Heart right ventricle (tissue), 16 donors: ENCODE measurements at places on chromosomes 2 and 18. TPM values are rescaled to one million over a fixed set of nuclear protein-coding genes. Genes with fewer than 3 reads are reported as not detected.

The KCNIP3 gene
- 3.9 TPM for total RNA-seq

GRCh38 chr2:45241061-45241561, 231.9 kb upstream of the SIX2 start:
- H3K4me3 ChIP-seq, result no peak overlapping the region
- peak overlapping the region; percentile 68 for H3K27ac ChIP-seq
- DNase-seq, result no peak
- H3K36me3 ChIP-seq, result no peaks in the 10 kb centered on the region

The SCLY gene
- 12.9 TPM for total RNA-seq

GRCh38 chr2:28389399-28390240, 3.0 kb upstream of the FOSL2 start:
- no peaks in the 10 kb centered on the region for H3K27me3 ChIP-seq
- no peaks in the 10 kb centered on the region for H3K36me3 ChIP-seq
- peaks cover 24% of the 10 kb centered on the region for H3K4me1 ChIP-seq
- H3K27ac ChIP-seq, result peak overlapping the region; percentile 100
- H3K4me3 ChIP-seq, result peak overlapping the region; percentile 98

The ABCB6 gene
- total RNA-seq, result 13.4 TPM

GRCh38 chr2:224260372-224261020, 141.4 kb downstream of the FAM124B start:
- H3K4me1 ChIP-seq, result peaks cover 7% of the 10 kb centered on the region
- H3K27ac ChIP-seq, result no peak overlapping the region
- no peaks in the 10 kb centered on the region for H3K27me3 ChIP-seq
- no peaks in the 10 kb centered on the region for H3K36me3 ChIP-seq
- H3K4me3 ChIP-seq, result no peak overlapping the region
- DNase-seq, result no peak

- DNase-seq, result no peak
- H3K27ac ChIP-seq, result no peak overlapping the region
- peaks cover 7% of the 10 kb centered on the region for H3K4me1 ChIP-seq
- H3K4me3 ChIP-seq, result no peak overlapping the region
- no peaks in the 10 kb centered on the region for H3K27me3 ChIP-seq
These were observed 161.3 kb downstream of the CDH2 start for GRCh38 chr18:28015671-28016070.

GRCh38 chr18:3248062-3248657, 559 bp downstream of the MYL12A start:
- peaks cover 3% of the 10 kb centered on the region for H3K36me3 ChIP-seq
- no peak for DNase-seq
- H3K27ac ChIP-seq, result peak overlapping the region; percentile 100
- peaks cover 55% of the 10 kb centered on the region for H3K4me1 ChIP-seq
- peak overlapping the region; percentile 90 for H3K4me3 ChIP-seq

DNA sequence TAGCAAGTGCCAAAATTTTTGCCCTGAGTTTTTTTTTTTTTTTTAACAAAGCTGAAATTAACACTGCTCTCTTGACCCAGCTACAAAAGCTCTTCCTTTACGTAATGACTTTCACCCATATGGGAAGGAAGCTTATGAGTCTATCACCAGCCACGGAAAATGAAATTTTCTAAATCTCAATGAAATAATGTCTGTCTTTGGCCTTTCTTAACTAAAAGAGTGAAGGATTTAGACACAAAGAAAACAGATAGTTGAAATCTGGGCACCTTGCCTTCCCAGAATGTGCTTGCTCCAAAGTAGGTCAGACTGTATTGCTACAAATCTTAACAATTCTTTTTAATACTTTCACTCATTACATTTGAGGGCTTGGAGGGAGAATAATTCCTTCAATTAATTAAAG, 180.8 kb upstream of the MGAT5 start:
- no peak overlapping the region for H3K4me3 ChIP-seq
- no peak for DNase-seq
- no peaks in the 10 kb centered on the region for H3K27me3 ChIP-seq

GRCh38 chr2:74387346-74387745, 7.2 kb upstream of the DCTN1 start:
- H3K4me3 ChIP-seq, result no peak overlapping the region
- H3K36me3 ChIP-seq, result no peaks in the 10 kb centered on the region
- peak overlapping the region; percentile 31 for H3K27ac ChIP-seq
